ENCODE measurements at places on chromosomes 4 and X. TPM values are rescaled to one million over a fixed set of nuclear protein-coding genes. Genes with fewer than 3 reads are reported as not detected.

P2RY10 gene
- not detected for total RNA-seq

ZNF674 gene
- total RNA-seq = 7.9 TPM

DNA sequence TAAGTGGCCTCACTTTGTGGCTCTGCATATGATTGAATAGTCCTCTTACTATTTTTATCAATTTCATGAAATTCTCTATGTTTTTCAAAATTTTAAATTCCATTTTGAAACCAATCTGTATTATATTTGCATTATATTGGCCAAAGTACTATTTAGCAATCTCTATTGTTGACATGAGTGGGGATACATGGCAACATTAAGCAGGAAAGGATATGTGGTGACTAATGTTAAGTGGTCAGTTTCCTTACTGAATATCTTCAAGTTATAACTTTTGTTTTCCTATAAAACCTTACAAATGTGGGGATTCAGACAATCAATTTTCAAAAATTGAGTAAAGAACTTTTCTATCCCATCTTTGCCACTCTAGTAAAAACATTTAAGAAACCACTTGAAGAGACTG, 10.2 kb downstream of the BBS7 start:
- no peak for DNase-seq

DNA sequence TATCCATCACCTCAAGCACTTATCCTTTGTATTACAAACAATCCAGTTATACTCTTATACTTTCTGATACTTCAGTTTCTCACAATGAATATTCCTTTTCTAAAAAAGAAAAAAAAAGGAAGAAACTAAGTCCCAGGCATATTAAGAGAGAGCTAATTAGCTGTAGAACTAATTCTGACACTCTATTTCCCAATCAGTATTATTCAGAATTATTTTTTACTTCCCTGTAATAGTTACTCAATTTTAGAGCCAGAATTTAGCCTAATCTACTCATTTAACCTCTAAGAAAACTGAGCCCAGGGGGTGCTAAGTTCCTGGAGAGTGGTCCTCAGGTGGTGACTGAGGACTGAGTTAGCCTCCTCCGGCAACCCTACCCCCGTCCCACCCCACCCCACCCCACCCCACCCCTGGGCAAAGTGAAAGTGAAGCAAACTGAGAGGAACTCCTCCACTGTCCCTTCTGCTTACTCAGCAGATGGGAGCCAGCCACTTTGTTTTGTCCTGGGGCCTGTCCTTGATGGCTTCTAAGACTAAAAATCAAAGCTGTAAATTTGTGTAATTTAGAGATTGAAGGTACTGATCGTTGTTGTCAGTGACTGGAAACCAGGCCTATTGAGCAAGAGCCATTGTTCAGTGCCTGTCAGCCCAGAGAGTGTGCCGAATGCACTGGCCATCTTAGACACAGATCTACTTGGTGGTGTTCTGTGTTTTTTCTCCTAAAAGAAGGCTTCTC, 162.1 kb downstream of the CBR4 start:
- DNase-seq = no peak

- no peak for DNase-seq
Measured at GRCh38 chr4:105352826-105353225, 121.0 kb downstream of the PPA2 start.

Data from H9 (cell line).